Cardiac muscle cell (in vitro differentiated cells and primary cell): ENCODE measurements at places on chromosomes 3 and 15.

GRCh38 chr15:32767236-32767635 is 49.4 kb downstream of the GREM1 start:
- DNase-seq: no peak

DNA sequence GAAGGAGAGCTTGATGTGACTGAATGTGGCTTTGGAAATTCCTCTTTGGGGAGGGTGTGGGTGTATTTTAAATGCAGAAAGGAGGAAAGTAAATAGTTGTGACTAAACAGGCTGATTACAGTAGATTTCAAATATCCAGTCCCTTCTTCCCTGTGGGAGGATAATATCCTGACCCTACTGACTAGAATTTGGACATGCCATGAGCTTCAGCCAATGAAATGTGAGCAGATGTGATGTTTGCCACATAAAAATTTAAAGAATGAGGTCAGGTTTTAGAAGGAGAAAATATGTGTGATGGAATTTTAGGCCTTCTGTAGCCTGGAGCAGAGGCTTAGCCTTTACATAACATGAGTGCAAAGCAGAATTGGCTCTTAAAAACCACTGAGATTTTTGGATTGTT is 1218.9 kb downstream of the ROBO2 start:
- no peak for DNase-seq

- no peak for DNase-seq
Measured at GRCh38 chr3:99119385-99119784, 217.9 kb upstream of the DCBLD2 start.

DNA sequence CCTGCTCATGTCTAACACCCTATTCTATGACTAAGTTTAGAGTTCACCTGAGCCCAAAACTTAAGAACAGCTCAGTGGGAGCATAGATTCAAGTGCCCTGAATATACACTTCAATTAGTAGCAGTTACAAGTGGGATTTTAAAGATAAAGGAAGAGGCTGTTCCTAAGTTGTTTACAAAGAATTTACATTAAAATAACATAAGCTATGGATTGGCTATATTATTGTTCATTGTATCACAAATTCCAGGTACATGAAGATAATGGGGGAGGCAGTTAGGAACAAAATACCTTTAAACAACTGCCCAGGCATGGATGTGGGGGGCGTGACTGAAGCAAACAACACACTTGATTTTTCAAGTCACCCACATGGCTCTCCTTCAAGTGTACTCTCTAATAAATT is 52.7 kb downstream of the ROPN1B start:
- DNase-seq: no peak

GRCh38 chr15:85770096-85771041 is 24.4 kb downstream of the KLHL25 start:
- no peak for DNase-seq

- DNase-seq: no peak
Measured at GRCh38 chr15:56032373-56032772, 39.0 kb upstream of the NEDD4 start.

GRCh38 chr3:72018343-72018984 is 233.5 kb upstream of the PROK2 start:
- peak; percentile 38 for DNase-seq

GRCh38 chr15:67030036-67030762 is 35.2 kb upstream of the SMAD3 start:
- no peak for DNase-seq

- DNase-seq: no peak
Measured at GRCh38 chr3:16839271-16840100, 45.3 kb upstream of the PLCL2 start.

DNA sequence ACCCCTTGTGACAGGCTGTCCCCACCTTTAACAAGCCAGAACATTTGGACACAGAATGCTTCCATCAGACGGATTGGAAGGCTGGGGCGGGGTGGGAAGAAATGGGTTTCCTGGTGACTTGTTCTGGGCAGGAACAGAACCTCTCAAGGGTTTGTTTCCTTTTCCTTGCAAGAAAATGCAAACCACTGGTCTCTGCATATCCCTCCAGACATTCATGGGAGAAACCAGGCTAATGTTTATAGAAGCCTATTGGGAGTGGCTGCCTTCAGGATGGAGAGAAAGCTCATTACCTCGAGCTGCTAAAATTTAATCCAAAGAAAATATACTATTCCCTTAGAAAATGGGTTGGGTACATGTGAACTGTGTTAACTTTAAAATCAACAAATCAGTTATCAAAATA is 21.9 kb downstream of the MINAR1 start:
- DNase-seq: no peak

DNA sequence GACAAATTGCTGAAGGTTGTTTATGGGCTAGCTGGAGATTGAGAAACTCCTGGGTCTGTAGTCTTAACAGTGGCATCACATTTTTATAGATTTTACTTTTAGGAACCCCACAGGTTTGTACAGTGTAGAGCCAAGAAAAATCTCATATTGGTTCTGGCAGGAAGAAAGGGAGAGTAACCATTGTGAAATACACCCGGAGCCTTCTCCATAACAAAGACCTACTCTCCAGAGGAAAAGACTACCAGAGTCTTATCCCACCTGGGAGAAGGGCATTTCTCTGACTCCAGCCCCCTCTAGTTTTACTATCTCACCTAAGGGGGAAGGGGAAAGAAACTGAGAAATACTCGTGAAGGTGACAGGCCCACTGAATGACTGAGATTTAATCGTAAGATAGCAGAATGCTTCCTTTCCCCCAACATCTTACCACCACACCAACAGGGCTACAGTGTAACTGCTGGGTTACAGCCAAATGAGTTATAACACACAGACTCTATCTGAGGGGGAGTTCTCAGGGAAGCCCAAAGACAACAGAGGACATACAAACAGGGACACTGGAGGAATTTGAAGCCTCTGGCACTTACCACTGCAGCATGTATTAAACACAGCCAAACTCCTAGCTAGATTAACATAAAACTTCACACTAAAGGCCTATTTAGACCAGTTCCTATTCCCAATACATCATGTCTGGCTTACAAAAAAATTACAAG is 56.1 kb downstream of the SYN2 start:
- no peak for DNase-seq

GRCh38 chr3:153063337-153063736 is 98.7 kb upstream of the RAP2B start:
- DNase-seq: no peak

- DNase-seq: no peak
Measured at GRCh38 chr3:153070511-153070868, 91.5 kb upstream of the RAP2B start.

DNA sequence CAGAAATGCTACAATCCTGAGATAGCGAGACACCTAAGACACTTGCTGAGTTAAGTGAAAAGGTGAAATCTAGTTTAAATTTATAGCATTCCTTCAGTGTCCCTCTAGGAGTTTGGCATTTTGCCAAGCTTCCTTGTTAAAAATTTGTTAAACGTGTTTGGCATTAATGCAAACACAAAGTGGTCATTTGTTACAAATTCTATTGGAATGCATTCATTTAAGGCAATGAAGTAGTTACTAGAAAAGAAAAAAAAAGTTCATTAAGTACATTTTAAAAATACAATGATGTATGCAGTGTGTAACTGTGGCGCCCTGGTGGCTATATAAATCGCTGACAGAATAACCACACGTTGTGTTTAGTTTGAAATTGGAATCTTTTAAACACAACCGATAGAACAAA is 31.3 kb upstream of the WNT5A start:
- no peak for DNase-seq

DNA sequence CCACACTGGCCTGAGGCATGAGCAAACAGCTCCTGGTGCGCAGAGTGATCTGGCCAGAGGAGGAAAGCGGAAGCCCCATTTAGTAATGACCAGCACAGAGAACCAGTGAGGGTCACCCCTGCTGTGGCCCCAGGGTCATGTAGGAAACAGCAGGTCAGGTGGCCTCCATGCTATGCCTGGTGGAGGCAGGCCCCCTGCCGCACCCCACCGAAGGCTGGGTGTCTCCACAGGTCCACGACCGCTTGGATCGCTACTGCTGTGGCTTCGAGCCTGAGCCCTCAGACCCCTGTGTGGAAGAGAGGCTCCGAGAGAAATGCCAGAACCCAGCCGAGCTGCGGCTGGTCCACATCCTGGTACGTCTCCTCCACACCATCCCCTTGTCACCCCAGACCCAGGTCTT is 52.6 kb downstream of the POMGNT2 start:
- DNase-seq: no peak

- DNase-seq: peak; percentile 96
Measured at GRCh38 chr3:81744366-81744765, 17.1 kb downstream of the GBE1 start.

DNA sequence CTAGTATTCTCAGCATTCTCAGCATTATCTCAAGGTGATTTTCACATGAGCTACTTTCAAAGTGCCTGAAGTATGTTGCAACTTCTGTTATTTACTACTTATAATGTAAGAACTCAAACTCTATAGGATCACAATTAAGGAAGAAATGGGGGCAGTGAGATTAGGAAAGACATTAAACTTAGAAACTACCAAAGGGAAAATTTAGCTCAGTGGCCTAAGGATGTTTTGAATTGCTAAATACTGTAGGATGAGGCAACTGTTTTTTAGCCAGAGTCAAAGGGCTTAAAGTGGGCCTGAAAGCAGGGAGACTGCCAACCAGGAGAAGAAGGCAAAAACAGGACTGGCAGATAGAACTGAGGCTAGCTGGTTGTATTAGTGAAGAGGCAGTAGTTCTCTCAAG is 55.5 kb upstream of the MBNL1 start:
- DNase-seq: no peak

GRCh38 chr15:67775250-67775649 is 50.1 kb upstream of the SKOR1 start:
- no peak for DNase-seq

GRCh38 chr15:85718271-85718971 is 76.3 kb downstream of the KLHL25 start:
- DNase-seq: no peak

GRCh38 chr3:117045143-117045542 is 335.6 kb downstream of the TUSC7 start:
- DNase-seq: no peak

GRCh38 chr3:123080864-123081562 is 14.2 kb downstream of the PDIA5 start:
- DNase-seq: no peak

GRCh38 chr3:40572588-40572987 is 47.8 kb downstream of the ZNF621 start:
- no peak for DNase-seq

DNA sequence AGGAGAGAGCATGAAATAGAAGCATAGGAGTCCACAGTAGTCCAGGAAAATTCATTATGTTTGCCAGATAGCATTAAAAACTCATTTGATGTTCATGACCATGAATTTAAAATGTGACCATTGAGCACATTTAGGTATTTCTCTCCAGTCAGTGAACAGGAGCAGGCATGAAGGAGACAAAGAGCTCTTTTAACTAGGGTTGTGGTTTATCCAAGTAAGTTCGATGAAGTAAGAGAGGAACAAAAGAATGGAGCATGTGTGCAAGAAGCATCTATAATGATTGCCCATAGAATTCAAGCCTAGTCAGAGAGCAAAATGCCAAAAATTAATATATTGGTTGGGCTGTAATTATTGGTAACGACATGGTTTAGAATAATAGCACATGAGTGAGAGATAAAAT is 342.1 kb upstream of the CCDC54 start:
- DNase-seq: no peak

- DNase-seq: no peak
Measured at GRCh38 chr3:166453478-166453877, 616.3 kb upstream of the BCHE start.

- DNase-seq: no peak
Measured at GRCh38 chr3:192905980-192906678, 11.5 kb downstream of the MB21D2 start.

DNA sequence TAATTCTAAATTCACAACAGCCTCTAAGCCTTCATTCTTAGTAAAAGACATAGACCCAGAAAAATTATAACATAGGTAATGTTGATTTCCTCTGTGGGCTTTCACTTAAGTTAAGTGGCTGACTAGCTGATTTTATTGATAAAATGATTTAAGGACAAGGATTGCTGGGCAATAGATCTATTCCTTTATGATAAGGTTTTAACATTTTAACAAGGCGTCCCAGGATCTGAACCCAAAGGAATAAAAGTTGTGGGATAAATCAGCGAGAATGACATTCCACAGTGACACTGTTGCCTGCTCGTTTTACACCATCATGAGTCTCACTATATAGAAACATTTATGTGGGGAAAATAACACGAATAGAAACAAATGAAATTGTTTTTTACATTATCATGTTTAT is 1151.0 kb downstream of the ZPLD1 start:
- no peak for DNase-seq

DNA sequence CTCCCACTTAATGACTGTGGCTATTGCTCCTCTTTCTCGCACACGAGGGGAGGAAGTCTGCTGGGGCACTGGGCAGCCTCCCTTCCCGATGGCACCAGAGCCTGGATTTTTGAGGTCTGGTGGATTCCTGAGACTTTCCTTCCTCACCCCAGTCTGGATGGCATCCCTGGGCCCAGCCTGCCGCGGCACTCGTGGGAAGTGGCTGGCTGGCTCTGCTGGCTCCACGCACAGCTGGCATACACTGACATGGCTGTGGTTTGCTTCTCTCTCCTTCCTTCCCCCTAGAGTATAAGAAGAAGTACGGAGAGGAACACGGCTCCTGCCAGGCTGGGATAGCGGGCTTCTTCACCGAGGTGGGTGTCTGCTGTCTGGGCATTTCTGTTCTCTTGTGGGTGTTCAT is 319.8 kb upstream of the LRRFIP2 start:
- no peak for DNase-seq

DNA sequence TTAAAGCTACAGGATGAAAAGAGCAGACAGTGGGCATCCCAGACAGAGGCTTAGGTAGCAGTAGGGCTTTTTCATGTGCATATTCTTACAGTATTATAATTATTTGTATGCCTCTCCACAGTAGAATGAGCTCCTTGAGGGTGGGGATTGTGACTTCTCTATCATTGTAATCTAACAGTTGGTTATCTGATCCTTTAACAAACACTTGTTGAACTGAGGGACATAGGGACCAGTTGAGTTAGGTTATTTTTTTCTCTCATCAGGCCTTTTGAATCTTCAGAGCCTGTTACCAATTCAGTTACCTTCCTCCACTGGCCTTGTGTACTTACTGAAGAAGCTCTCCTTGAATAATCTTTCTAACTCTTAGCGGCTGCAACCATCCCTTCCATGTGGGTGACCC is 1.2 kb downstream of the LSM3 start:
- DNase-seq: no peak

DNA sequence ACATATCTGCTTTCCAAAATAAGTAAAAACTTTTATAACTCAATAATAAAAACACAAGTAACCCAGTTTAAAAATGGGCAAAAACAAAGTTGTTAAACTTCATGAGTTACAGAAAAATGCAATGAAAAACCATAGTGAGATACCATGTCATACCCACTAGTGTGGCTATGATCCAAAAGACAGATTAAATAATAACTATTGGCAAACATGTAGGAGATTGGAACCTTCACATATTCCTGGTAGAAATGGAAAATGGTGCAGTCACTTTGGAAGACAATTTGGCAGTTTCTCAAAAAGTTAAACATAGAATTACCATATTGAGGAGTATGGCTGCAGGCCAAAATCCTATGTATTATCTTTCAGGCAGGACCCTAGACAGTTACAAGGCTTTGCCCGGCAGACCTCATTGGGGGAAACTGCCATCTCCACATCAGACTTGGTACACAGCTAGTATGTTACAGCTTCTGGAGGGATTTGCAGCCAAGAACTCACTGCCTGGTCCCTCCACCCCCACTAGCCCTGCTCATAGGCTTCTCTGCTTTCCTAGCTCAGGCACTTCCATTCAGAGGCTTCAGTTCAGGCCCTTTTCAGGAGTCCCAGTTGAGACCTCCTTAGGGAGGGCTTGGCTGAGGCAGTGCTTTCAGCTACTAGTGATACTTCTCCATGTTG is 147.8 kb downstream of the NEK10 start:
- DNase-seq: no peak
